ENCODE measurements at places on chromosomes 2 and 18.
A peak's percentile ranks its signal among the peaks of the same experiment; 100 is the strongest.

DNA sequence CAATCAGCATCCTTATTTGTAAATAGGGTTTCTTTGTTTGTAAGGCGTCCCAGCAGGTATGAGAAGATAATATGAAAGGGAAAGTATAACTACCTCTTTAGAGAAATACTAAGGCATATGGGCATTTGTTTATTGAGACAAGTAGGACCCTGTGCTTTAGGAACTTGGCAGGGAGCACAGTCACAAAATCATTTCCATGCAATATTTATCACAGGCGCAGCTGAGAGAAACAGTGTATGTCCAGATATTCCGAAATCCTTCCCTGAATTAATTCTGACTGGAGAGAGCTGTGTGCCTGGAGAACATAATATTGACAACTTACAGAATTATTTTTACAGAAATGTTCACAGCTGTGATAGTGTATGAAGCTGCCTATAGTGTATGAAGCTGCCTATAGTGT lies 416.7 kb downstream of the THSD7B start:
- no peak overlapping the region for H3K27ac ChIP-seq
- no peaks in the 10 kb centered on the region for H3K36me3 ChIP-seq
- H3K27me3 ChIP-seq = no peaks in the 10 kb centered on the region
- no peaks in the 10 kb centered on the region for H3K4me1 ChIP-seq
- H3K4me3 ChIP-seq = no peak overlapping the region

GRCh38 chr18:11096411-11096810 lies 53.0 kb downstream of the PIEZO2 start:
- H3K4me3 ChIP-seq = no peak overlapping the region
- no peak for DNase-seq
- no peaks in the 10 kb centered on the region for H3K36me3 ChIP-seq

DNA sequence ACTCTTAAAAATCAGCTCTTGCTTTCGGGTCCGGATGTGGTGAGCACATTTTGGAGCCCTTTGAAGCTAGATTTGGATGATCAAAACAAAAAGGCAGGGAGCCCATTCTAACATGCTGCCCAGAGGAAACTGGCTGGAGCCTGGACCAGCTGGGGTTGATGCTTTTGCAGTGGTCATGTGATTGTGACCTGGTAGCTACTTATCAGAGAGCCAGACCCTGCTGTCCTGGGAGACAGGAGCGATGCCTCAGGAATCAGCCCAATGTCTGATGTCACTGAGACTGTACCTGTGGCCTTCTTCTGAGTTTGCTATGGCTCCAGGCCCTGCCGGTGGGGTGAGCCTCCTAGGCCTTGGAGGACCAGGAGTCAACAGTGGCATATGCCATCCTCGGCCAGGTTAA lies 18.7 kb upstream of the SCLY start:
- no peaks in the 10 kb centered on the region for H3K4me1 ChIP-seq
- no peak overlapping the region for H3K27ac ChIP-seq
- no peaks in the 10 kb centered on the region for H3K27me3 ChIP-seq

DNA sequence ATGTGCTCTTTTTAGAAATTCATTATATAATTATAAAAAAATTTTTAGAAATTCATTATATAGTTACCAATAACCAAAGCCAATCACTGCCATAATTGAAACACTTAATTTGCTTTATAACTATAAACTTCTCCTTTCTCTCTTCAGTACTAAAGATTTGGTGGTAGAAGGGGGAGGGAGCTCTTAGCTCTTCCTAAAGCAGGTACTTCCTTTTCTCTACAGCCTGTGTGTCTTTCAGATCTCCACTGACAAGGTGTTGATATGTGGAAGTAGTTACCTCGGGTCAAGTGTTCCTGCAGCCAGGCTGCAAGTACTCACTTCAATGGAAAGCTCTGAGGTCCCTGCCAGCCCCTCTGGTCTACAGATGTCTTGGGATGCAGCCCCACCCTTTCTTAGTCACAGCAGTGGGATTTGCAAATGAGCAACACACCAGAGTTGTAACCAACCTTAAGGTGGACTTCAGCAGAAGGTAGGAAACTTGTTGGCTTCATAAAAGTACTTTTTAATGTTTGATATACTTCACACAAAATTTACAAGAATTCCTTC lies 690.0 kb downstream of the ARHGAP15 start:
- H3K27me3 ChIP-seq = no peaks in the 10 kb centered on the region
- no peak for DNase-seq
- H3K36me3 ChIP-seq = no peaks in the 10 kb centered on the region
- no peak overlapping the region for H3K4me3 ChIP-seq
- no peaks in the 10 kb centered on the region for H3K4me1 ChIP-seq

- H3K4me1 ChIP-seq = no peaks in the 10 kb centered on the region
- H3K27me3 ChIP-seq = no peaks in the 10 kb centered on the region
- DNase-seq = no peak
- no peak overlapping the region for H3K27ac ChIP-seq
- no peak overlapping the region for H3K4me3 ChIP-seq
Observed at GRCh38 chr2:121295911-121296650, 11.1 kb upstream of the TFCP2L1 start.

DNA sequence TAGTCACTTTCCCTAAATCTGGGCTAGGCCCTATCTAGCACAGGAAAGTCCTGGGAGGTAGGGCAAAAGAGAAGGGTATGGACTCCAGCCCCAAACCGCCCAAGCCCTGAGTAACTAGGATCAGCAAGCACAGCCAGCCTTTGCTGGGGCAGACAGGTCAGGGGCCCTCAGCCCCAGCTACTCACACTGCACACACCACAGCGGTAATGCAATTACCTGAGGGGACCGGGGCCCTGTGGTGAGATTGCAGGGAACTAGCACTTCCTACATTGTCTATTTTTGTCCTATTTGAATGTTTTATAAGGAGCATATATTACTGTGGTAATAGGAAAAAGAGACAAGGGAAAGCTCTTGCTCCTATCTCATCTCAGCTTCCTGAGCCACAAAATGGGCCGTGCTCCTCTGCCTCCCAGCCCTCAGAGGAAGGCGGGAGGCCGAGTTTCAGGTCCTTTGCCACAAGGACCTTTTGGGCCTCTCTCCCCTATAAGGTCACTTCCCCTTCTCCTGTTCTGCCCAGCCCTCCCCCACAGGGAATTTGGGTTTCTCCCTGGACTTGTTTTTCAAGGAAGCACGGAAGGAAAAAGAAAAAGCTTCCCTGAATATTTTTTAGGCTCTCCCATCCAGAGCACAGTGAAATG lies 20.5 kb downstream of the RAB11FIP5 start:
- no peaks in the 10 kb centered on the region for H3K27me3 ChIP-seq
- H3K36me3 ChIP-seq = peaks cover 15% of the 10 kb centered on the region
- no peak overlapping the region for H3K27ac ChIP-seq
- no peak overlapping the region for H3K4me3 ChIP-seq

- H3K4me1 ChIP-seq = peaks cover 36% of the 10 kb centered on the region
- no peaks in the 10 kb centered on the region for H3K36me3 ChIP-seq
- peak; percentile 80 for DNase-seq
- H3K27me3 ChIP-seq = no peaks in the 10 kb centered on the region
- no peak overlapping the region for H3K4me3 ChIP-seq
Observed at GRCh38 chr2:42095923-42096408, 48.1 kb downstream of the PKDCC start.

DNA sequence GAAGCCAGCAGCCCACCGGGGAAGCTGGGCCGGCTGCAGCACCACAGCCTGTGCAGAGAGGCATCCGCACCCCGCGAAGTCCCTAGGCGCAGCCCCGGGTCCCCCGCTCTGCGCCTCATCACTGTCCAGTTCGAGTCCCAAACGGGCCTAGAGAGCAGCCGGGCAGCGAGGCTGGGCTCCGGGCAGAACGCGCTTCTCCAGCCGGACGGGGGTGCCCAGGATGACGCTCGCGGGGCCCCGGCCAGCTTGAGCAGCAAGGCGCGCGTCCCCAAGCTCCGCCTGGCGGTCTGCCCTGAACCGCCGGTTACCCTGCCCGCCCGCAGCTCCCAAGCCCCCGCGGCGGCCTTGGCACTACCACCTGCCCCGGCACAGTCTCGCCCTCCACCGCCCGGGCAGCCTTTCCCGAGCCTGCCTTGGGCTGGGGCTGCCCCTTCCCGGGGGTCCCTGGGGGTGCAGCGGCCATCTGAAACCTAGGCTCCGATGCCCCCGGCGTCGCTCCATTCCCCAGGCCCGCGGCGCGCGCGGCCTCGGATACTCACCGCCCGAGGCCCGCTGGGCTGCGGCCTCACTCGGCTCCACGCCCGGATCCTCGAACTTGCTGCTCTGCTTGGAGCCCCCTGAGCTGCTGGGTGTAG lies 591 bp downstream of the SLC16A14 start:
- no peaks in the 10 kb centered on the region for H3K27me3 ChIP-seq
- peaks cover 26% of the 10 kb centered on the region for H3K4me1 ChIP-seq
- H3K4me3 ChIP-seq = peak overlapping the region; percentile 67
- peak; percentile 92 for DNase-seq
- no peaks in the 10 kb centered on the region for H3K36me3 ChIP-seq

- H3K4me1 ChIP-seq = no peaks in the 10 kb centered on the region
- no peak for DNase-seq
- no peak overlapping the region for H3K4me3 ChIP-seq
- H3K27me3 ChIP-seq = no peaks in the 10 kb centered on the region
- no peaks in the 10 kb centered on the region for H3K36me3 ChIP-seq
Observed at GRCh38 chr2:165305391-165306096, 66.3 kb downstream of the SCN2A start.
